ENCODE measurements at places on chromosomes 1 and 21.
A peak's percentile ranks its signal among the peaks of the same experiment; 100 is the strongest.

- DNase-seq = no peak
These were observed 347.2 kb downstream of the DISC1 start for GRCh38 chr1:231973830-231974229.

DNA sequence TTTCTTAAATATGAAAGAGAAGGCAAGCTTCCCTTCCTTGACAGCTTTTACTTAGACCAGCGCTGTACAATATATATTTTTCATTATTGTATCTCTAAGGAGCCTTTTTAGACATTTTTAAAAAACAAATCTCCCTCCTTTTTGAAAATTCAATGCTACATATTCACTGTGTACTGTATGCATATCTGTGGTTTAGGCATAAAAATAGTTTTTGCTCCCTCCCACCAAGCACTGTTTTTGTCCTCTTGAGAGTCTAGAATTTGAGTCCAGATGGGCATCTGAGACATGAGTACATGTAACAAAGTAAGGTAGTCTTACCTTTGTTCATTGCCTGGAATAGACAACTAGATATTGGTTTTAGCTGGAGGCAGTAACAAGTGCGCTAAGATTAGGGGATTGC is 488.5 kb upstream of the RUNX1 start:
- no peak for DNase-seq

GRCh38 chr1:18256282-18257235 is 149.0 kb downstream of the IGSF21 start:
- peak; percentile 96 for DNase-seq

DNA sequence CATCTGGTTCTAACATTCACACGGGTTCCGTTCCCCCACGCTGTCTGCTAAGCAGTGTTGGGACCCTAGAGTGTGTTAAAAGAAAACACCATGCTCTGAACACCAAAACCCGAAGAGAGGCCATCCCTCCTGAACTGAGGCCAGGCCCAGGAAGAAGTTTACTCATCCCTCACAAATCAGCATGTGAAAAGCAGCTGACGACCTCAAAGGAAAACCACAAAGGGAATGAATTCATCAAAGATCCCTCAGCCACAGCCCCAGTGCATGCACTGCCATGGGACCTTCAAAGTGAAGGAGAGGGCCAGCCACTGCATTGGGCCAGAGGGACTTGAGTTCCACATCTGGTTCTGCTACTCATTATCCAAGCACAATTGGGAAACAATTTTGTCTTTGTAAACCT is 7.0 kb upstream of the PSEN2 start:
- no peak for DNase-seq

DNA sequence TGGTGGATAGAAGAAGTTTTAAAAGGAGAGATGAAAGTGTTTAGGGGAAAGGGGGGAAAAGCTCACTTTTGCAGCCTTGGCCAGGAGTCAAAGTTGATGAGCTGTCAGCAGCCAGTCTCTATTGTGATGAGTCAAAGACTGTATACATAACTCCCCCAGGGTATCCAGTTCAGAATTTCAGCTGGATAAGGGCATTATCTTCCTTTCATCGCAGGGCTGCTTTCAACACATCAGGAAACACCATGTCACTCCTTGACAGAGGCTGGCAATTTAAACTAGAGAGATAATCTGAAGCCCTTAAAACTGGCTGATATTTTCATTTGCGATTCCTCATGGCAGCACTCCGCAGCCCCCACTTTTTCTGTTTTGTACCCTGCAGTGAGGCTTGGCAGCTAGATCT is 328.5 kb downstream of the TBX15 start:
- no peak for DNase-seq

- DNase-seq = peak; percentile 16
These were observed 4.5 kb downstream of the AIM2 start for GRCh38 chr1:159071970-159072582.

DNA sequence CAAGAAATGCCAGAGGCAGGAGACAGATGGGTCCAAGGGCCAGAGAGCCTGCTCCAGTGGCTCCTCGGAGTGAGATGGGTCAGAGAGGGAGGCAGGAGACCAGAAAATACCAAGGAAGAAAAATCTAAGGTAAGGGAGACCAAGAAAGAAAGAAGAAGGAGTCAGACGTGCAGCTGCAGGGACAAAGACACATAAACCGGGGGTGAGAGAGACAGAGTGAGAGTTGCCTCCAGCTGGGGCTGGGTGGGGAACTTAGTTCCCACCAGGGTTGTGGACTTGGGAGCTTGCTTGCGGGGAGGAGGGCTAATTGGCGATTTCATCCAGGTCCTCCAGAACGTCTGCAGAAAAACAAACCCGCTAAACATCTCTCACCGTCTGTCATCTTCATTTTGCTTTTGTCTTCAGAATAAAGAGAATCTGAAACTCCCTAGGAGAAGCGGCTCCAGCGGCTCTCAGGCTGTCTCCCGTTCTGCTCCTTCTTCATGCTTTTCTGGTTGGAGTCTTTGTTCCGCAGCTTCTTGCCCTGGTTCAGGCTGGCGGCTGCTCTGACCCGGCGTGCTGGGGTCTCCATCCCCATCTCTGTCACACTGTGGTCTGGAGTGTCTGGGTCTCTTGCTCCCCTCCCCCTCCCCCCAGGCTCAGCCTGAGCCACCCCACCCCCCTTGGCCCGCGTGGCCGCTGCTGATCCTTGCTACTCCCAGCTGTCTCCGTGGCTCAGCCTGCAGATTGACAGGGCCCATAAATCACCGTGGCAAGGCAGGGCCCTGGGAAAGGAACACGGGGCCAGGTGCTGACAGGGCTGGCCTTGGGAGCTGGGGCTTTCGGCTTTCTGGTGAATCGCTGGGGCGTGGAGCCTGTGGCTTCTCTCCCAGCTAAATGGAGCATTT is 66.6 kb downstream of the UBIAD1 start:
- DNase-seq = peak; percentile 67

GRCh38 chr1:228794810-228795209 is 59.5 kb downstream of the RHOU start:
- DNase-seq = no peak

- no peak for DNase-seq
These were observed 47.8 kb upstream of the ECE1 start for GRCh38 chr1:21337928-21338572.

DNA sequence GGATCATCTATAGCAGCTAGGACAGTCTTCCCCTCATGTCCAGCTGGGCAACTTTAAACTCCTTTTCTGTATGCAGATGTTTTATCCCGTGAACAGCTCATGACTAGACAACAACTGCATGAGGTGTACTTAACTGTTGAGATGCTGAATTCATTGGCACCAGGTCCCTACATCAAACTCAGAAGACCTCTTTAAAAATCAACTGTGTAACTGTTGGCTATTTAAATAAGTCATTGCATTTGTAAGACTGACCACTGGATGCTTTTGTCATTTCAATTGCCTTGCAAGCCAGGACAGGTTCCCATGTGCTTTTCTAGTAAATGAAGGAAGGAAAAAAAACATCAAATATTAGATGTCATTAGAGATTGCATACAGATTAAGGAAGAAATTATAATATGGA is 28.3 kb upstream of the GORAB start:
- DNase-seq = no peak

DNA sequence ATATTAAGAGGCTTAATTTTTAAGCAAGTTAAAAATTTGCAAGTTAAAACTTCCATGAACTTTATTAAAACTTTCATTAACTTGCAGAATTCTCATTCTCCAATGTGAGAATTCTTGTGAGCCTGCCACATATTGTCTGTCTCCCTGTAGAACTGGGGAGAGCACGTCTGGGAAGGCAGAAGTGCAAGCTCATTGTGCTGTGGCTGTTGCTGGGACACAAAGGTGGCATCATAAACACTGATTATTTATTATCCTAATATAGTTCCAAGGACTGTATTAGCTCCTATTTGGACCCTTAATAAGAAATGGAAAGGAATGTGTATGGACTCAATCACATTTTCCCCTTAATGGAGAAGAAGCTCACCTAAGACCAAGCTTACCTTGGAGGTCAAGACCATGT is 68.7 kb upstream of the MROH9 start:
- no peak for DNase-seq

DNA sequence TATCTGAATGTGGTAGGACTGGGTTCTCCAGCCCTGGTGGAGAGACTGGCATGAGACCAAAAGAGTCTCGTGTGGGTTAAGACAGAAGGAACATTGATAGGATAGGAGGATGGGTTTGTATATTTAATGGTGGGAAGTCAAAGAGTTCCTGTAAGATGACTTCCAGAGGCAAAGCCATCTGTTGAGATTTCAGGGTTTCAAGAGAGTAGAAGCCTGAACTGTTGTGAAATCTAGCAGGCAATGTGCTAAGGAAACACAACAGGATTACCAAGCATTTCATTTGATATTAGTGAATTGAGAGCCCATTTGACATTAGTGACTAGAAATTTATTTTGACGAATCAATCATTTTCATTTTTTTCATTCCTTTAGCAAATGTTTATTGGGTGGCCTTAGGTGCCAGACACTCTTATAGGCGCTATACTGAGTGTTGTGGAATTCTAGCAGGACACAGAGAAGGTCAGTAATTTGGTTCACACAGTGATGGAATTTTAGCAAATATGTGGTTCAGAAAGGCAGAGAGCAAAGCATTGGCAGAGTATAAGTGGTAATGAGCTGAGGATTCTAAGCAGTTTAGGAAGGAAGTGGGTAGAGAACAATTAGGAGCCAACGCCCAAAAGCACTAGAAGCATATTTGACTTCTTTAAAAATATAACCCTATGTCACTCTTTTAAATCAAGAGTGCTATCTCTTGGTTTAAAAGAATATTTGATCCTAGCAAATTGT is 149.3 kb downstream of the AK5 start:
- no peak for DNase-seq

- no peak for DNase-seq
These were observed 8.3 kb downstream of the HMGCL start for GRCh38 chr1:23816906-23817305.

- DNase-seq = no peak
These were observed 131.3 kb downstream of the NTPCR start for GRCh38 chr1:233081735-233082134.

DNA sequence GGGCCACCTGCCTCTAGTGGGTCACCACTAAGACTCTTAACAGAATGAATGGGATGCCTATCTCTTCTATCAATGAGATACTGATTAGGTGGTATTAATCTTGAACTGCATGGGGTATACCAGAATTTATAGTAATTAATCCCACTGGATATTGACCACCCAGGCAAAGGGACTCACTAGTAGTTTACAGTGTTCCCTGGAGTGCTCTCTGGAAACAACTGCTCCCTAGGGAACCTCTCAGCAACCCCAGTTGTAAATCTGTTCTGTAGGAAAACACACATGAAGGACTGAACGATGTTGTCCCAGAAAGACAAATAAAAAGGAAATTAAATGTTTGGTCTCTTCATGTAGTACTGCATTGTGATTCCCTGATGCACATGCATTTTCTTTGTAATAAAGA is 430.5 kb downstream of the HLX start:
- DNase-seq = peak; percentile 18

DNA sequence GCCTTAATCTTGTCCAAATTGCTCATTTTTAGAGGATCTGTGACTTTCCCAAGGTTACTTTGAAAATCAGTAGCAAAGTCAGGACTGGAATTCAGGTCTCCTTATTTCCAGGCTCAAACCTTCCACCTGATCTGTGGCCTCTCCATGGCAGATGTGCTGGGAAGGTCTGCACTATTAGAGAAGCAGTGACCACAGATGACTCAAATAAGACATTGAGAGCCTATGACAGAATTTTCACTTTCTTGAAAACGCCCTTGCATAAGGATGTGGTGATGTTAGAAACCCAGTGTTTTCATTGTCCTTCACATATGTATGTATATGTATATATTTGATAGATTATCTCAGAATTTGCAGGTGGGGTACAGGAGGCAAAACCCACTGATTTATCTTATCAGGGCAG is 45.3 kb downstream of the TTC39A start:
- no peak for DNase-seq

DNA sequence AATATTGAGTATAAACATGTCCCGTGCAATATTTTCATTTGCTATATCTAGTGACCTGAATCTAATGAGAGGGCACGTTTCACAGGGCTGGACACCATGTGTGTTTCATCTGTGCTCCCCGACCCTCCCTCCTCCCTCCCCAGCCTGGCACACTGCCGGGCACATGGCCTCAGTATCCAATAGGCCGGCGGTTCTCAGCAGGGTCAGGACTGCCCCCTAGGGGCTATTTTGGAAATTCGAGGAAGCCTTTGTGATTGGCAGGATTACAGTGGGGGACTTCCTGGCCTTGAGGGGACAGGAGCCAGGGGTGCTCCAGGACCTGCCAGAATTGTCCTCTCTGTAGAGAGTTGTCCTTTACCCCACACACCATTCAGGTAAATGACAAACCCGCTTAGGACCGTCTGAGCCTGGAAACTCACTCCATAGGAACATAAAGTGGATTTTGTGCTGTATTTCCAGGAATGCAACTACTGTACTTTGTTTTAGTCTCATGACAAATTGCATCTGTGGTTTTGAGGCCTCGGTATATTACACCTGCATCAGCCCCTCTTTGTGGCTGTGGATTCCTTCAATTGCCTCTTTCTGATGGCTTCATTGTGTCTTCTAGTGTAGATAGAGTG is 109.5 kb upstream of the SIM2 start:
- DNase-seq = no peak

GRCh38 chr1:177471244-177471643 is 300.5 kb downstream of the BRINP2 start:
- no peak for DNase-seq

DNA sequence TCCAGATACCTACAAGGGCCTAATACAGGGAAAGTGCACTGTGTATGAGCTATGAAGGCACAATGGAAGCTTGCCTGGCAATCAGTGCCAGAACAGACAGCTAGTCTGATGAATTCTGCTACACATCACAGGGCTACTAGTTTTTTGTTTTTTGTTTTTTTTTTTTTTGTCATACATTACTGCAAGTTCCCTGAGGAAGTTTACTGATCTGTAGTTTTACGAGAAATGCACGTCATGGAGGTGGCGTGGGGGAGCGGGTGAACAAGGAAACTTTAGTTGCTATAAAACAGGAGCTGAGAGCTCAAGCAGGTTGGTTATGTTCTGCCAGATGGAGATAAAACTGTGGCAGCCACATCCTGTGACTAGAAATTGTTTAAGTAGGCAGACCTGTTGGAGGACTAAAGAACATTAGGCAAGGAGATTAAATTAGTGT is 17.7 kb downstream of the PTPRC start:
- no peak for DNase-seq

GRCh38 chr1:93499075-93499474 is 51.2 kb downstream of the FNBP1L start:
- no peak for DNase-seq

DNA sequence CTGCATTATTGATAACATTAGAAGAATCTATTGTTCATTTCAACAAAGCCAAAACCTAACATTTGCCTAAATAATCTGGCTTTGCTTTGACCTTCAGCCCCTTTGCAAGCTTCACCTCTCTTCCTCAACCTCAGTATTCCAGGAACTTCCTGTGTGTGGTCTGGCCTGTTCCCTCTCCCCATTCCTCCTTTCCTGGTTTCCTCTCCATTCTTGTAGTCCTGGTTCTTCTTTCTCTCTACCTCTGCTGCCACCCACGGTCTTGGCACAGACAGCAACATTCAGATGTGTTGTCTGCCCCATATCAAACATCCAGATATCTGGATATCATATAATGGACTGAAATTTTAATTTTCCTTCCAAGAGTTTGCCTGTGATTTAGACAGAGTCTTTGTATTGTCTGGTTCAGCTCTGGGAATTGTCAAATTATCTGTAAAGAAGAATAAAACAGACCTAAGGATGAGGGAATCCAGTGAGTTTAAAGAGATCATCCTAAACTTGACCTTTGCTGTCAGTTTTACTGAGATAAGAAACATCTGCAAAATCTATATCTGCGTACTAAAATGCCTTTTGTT is 148.1 kb upstream of the KCTD3 start:
- DNase-seq = no peak

GRCh38 chr21:25536752-25537151 is 70.5 kb downstream of the MRPL39 start:
- DNase-seq = no peak

All from nephron progenitor cell (in vitro differentiated cells).